ENCODE measurements at places on chromosomes 12 and 14.

- DNase-seq: no peak
Observed at GRCh38 chr14:86373886-86374285, 843.9 kb downstream of the FLRT2 start.

GRCh38 chr12:85747941-85748495, 88.2 kb downstream of the RASSF9 start:
- DNase-seq: no peak

GRCh38 chr12:865614-866013, 83.9 kb downstream of the RAD52 start:
- DNase-seq: no peak

DNA sequence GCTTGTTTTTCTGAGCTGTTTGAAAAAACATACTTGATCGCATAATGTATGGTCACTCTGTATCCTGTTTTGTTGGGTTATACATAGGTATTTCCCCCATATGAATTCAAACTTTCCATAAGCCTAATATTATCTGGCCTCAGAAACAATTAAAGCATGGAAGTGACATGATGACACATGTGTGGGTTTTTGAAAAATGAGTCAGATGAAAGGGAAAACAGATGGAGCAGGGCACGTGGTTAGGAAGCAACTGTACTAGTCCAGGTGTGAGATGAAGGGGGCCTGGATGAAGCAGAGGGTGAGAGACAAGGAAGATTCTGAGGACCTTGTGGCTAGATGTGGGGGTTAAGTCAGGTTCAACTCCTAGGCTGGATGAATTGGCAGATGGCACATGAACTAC, 92.7 kb upstream of the DNM1L start:
- DNase-seq: peak; percentile 22

DNA sequence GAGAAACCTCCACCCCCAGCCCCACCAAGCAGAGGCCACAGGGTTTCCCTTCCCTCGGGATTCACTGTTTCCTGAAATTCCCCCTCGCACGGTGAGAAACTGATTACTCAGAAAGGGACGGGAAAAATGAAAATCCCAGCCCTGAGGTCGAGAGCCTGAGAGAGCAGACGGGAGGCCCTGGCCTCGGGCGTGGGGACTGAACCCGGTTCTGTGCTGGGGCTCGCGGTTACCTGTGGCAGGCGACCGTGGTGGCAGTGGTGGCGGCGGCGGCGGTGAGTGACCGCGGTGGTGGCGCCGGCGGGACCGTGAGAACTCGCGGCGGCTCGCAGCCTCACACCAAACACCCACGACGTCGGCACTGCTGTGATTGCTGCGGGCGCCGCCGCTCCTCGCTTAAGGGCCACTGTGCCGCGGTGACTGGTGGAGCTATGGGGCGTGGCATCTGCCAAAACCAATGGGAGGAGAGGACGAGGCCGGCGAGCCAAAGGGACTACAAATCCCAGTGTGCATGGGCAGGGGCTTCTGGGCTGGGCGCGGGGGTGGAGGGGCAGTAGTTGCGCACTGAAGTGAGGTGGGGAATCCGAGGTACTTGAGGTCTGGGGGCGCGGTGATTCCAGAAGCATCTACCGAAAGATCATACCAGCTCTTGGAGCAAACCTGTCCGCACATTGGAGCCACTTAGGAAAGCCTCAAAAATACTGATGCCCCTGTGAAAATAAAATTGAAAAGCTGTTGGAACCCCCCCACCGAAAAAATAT, at the start of gene LGMN:
Gene LGMN (minus strand): TSS at position 369 of the 758 bp plus-strand sequence. CDS start 15,841 bp downstream, outside the sequence.
- peak; percentile 86 for DNase-seq

DNA sequence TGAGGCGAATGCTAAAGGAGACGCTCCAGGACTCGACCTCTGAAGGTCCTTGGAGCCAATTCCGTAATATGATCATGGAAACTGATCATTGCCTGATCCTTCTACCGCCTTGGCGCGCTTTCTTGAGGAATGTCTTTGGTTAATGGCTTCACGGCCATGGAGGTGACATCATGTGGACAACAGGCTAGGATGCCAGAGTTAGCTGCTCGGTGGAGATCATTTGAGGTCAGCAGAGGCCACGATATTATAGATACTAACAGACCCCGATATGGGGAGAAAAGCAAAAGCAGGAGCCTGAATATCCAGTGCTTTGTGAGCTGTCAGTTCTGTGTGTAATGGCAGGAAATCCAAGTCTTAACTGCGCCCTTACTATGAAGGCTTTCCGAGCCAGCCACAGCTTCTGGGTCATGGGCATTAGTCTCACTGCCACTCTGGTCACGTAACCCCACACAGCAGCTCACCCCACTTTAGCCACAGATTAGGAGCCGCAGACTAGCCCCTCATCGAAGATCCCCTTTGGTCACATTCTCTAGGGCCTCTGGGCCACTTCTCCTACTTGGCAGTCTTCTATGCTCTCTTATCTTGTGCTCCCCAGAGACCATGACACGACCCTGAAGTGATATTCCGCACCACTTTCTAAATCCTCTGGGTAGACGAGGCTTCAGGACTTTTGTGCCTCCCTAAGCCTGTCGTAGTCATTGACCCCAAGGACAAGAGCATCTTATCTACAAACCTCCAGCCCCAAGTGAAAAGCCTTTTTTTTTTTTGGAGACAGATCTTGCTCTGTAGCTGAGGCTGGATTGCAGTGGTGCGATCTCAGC, 724 bp upstream of the CS start:
- DNase-seq: no peak

DNA sequence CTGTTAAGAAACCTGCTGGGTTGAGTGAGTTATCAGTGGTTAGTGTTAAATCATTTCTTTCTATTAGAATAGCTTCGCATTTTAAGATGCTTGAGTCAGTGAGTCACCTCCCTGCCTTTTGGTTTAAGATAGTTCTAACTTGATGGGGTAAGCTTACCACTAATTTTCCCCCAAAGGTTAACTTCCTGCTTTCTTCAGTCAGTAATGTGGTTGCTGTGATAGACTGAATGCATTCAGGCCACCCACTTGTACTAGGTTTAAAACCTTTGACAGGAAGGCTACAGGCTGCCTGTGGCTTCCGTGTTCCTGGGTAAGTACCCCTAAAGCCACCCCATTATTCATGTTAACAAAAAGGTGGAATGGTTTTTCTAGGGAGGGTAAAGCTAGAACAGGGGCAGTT, 25.3 kb downstream of the CLEC2A start:
- DNase-seq: peak; percentile 2

DNA sequence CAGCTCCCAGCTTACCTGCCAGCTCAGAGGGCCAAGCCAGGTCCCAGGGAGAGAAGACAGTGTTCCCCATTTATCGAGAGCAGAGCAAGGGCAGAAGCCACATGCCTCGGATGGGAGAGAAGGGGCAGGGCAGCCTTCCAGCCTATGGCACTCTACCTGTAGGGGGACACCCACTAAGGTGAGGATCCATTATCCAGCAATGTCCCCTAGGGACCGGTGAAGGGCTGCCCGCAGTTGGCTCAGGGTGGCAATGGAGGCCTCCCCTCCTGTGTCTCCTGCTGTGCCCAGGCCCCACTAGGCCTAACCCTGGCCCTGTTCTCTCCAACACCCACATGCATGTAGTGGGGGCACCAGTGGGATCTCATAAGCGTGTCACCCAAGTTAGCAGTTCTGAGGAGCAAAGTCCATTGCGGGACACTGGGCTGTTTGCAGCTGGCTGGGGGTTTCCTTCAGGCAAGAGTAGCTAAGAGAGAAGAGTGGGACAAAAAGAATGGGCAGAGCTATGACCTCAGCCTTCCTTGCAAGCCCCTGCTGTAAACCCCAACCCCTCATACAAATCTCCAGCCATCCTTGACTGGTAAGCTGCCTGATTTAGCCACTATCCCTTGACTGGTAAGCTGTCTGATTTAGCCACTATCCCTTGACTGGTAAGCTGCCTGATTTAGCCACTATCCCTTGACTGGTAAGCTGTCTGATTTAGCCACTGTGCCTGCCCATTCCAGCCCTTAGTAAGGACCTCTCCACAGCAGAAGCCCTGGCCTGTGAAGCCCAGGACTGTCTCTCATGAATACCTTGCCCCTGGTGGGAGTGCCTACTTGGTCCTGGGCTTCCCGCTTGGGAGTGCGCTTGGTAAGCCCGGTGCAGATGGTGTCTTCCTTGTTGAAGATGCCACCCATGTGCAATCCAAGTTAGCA, 5.2 kb upstream of the ASB2 start:
- no peak for DNase-seq

- peak; percentile 38 for DNase-seq
Observed at GRCh38 chr14:89466944-89467343, 49.9 kb upstream of the FOXN3 start.

DNA sequence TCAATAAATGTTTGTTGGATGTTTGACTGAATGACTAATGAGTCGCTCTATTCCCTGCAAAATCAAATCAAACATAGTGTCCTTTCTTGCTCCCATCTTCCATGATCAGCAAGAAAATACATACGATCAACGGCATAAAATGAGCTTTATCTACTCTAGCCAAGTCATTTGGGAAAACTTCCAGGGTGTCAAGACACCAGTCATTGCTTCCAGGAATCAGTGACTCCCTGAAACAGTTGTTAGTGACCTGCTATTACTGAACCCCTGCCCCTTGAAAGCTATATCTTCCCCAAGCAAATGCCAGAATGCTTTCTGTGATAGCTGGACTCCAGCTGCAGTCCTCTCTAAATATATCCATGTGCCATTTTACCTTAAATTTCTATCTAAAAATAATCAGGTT, 169.5 kb upstream of the SSTR1 start:
- no peak for DNase-seq

DNA sequence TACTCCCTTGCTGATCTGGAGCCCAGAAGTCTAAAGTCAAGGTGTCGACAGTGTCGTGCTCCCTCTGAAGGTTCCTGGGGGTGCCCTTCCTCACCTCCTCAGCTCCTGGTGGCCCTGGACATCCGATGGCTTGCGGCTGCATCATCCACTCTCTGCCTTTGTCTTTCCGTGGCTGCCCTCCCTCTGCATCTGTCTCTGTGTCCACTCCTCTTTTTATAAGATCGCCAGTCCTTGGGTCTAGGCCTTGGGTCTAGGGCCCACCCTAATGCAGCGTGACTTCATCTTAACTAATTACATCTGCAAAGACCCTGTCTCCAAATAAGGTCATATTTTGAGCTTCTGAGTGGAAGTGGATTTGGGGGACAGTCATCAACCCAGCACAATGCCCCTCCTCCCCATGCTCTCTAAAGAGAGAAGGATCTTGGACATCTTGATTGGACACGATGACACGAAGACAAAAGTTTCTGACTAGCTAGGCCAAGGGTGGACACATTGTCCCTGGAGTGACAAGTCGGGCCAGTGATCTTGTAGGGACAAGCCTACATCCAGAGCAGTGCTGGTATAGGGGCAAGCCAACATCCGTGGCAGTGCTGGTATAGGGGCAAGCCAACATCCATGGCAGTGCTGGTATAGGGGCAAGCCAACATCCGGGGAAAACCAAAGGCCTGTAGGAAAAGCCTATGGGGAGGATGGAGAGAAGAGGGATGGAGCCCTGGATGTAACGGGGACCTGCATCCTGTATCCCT, 93.9 kb upstream of the DIO3 start:
- DNase-seq: no peak
